CD4-positive, alpha-beta memory T cell (primary cell): ENCODE measurements at places on chromosomes 11 and 22. TPM values are rescaled to one million over a fixed set of nuclear protein-coding genes. Genes with fewer than 3 reads are reported as not detected.

GRCh38 chr22:22372086-22372485 lies 127.5 kb downstream of the VPREB1 start:
- no peak for DNase-seq
- no peaks in the 10 kb centered on the region for H3K4me1 ChIP-seq
- no peak overlapping the region for H3K27ac ChIP-seq
- no peak overlapping the region for H3K4me3 ChIP-seq
- no peaks in the 10 kb centered on the region for H3K27me3 ChIP-seq

GRCh38 chr11:128723531-128723930 lies 29.7 kb downstream of the FLI1 start:
- H3K27me3 ChIP-seq: no peaks in the 10 kb centered on the region
- H3K27ac ChIP-seq: no peak overlapping the region
- no peak overlapping the region for H3K4me3 ChIP-seq
- peaks cover 99% of the 10 kb centered on the region for H3K4me1 ChIP-seq

DNA sequence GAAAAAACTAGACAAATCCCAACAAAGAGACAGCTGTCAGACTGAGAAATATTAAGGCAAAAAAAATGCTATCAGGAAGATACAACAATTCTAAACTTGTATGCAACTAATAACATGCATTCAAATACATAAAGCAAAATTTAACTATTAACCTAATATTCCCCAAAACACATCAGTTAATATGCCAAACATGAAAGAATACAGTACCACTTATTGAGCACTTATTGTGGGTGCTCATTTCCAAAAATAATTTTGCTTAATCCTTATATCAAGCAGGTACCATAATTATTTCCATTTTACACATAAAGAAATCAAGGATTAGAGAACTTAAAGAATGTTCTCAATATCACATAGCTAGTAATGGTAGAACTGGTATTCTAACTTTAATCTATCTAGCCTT lies 67.7 kb upstream of the HMGXB4 start:
- no peaks in the 10 kb centered on the region for H3K36me3 ChIP-seq
- H3K27me3 ChIP-seq: no peaks in the 10 kb centered on the region

GRCh38 chr11:132056689-132057088 lies 686.3 kb downstream of the NTM start:
- H3K36me3 ChIP-seq: no peaks in the 10 kb centered on the region
- H3K27me3 ChIP-seq: no peaks in the 10 kb centered on the region
- DNase-seq: no peak
- no peaks in the 10 kb centered on the region for H3K4me1 ChIP-seq
- H3K4me3 ChIP-seq: no peak overlapping the region
- no peak overlapping the region for H3K27ac ChIP-seq

GRCh38 chr11:62931499-62932278 lies 10.5 kb upstream of the CHRM1 start:
- H3K27me3 ChIP-seq: peaks cover 10% of the 10 kb centered on the region
- H3K4me1 ChIP-seq: peaks cover 8% of the 10 kb centered on the region
- H3K27ac ChIP-seq: no peak overlapping the region
- no peak for DNase-seq
- no peaks in the 10 kb centered on the region for H3K36me3 ChIP-seq

DNA sequence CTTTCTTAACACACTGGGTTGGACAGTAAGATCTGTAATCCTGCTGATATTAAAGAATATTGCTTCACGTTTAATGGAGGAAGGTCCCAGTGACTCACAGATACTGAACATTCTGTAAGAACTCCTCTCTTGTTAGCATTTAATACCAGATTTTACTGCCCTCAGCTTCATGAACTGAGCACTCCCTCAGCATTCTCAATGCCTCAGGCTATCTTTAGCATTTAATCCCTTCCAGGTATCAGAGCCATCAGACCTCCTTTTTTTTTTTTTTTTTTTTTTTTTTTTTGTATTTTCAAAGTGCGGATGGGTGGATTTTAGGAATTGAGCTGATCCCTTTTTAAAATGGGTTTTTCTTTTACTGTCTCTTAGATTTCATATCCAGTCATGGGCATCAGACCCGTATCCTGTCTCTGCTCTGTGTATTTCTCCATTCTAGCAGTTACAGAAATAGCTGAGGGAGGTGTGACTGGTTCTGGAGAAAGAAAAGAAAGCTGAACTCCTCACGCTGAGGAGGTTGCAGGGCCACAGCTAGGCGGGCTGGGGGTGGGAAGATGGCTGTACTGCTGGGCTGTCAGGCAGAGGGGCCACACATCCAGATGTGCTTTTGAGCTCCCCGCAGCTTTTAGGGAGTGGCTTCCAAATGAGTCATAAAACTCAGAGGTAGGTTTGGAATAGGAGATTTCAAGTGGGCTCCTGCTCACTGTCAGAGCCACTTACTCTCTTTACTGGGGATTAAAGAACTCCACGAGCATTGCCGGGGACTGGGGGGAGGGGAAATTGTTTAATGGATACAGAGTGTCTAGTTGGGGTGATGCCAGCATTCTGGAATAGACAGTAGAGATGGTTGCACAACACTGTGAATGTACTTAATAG lies 97.0 kb downstream of the SYT9 start:
- H3K36me3 ChIP-seq: no peaks in the 10 kb centered on the region
- H3K27ac ChIP-seq: no peak overlapping the region
- no peak for DNase-seq

DNA sequence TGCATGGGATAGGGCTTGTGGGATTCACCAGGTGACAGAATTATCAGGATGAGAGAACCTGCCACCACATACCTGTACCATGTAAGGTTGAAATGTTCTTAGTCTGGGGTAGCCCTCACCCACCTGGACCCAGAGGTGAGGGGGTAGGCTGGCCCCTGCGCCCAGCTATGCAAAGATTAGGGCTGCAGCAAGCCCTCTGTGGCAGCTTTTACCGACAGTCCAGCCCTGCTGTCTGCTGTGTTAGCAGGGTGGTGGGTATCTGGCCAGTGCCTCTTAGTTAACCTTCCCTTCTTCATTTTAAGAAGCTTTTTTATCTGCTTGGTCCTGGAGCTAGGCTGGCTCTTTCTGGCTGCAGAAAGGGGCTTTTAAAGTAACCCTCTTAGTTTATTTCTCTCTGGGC lies 13.9 kb downstream of the INSC start:
- no peak overlapping the region for H3K4me3 ChIP-seq
- no peaks in the 10 kb centered on the region for H3K36me3 ChIP-seq
- no peaks in the 10 kb centered on the region for H3K27me3 ChIP-seq
- no peaks in the 10 kb centered on the region for H3K4me1 ChIP-seq

DNA sequence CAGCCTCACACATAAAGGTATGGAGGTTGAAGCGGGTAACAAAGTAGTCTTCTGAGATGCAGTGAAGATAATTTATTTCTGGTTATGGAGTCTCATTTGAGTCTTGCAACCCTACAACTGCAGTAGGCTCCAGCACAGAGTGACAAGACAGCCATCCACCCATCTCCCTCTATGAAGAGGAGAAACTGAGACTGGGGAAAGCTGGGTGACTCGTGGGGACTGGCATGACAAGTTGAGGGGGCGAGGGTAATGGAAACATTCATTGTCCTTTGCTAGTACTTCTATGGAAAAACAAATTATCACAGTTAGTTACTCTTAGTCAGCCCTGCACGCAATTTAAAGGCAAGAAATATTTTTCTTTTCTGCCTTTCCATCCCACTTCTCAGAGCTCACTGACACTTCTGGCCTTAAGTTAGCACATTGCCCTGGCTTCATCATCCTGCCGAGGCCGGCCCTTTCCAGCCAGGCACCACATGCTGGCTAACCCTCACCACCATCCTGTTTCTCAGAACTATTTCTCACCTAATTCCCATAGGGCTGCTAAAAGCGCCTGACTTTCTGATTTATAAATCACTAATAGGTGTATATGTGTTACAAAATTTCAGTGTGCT lies 361.1 kb downstream of the ETS1 start:
- no peak overlapping the region for H3K27ac ChIP-seq
- H3K27me3 ChIP-seq: no peaks in the 10 kb centered on the region
- H3K4me1 ChIP-seq: no peaks in the 10 kb centered on the region
- no peaks in the 10 kb centered on the region for H3K36me3 ChIP-seq

DNA sequence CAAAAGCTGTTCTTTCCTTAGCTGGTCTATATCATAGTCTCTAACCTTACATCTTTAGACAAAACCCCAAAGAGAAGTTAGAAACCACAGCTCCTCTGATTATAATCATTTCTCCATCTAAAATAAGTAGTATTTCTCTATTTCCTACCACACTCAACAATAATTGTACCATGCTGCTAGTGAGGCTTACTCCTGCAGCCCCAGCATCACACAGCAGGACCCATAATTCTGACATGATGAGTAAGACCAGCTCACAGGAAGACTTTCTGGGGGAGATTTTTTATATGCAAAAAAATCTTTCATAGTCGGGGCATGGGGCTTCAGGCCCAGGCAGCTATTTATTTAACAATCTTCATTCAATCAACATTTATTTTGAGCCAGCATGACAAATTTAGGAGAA lies 441.6 kb downstream of the DYNC2H1 start:
- no peaks in the 10 kb centered on the region for H3K4me1 ChIP-seq
- no peak overlapping the region for H3K4me3 ChIP-seq

- H3K36me3 ChIP-seq: no peaks in the 10 kb centered on the region
- no peak overlapping the region for H3K4me3 ChIP-seq
- peaks cover 6% of the 10 kb centered on the region for H3K4me1 ChIP-seq
- no peak for DNase-seq
Measured at GRCh38 chr11:87076260-87076783, 38.6 kb downstream of the TMEM135 start.

- no peaks in the 10 kb centered on the region for H3K27me3 ChIP-seq
- no peak overlapping the region for H3K27ac ChIP-seq
- no peak overlapping the region for H3K4me3 ChIP-seq
Measured at GRCh38 chr11:13680501-13681264, 12.2 kb downstream of the FAR1 start.

DNA sequence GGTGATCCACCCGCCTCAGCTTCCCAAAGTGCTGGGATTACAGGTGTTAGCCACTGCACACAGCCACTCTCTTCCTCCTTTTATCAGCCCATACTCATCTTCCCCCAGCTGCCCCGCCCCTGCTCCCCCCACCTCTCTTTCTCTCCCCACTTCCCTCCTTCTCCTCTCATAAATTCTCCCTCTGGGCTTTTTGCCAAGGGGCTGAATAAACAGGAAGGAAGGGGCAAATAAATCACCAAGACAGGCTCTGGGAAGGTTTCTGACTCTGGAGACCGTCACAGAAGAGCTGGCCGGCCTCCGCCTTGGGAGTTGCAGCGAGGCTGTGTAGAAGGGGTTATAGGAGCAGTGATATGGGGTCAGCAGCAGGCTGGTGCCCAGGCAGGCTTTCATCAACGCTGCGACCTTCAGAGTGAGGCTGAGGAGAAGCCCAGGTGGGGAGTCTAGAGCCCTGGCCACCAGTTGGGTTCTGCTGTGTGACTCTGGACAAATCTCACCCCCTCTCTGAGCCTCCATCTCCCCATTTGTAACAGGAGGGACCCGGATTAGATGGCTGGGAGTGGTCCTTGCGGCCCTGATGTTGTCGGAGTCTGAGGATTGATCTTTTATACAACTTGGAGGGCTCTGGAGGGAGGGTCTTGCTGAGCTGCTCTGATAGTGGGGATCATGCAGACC lies 62.6 kb upstream of the RASD2 start:
- no peak overlapping the region for H3K27ac ChIP-seq
- H3K27me3 ChIP-seq: no peaks in the 10 kb centered on the region
- DNase-seq: no peak
- no peak overlapping the region for H3K4me3 ChIP-seq

DNA sequence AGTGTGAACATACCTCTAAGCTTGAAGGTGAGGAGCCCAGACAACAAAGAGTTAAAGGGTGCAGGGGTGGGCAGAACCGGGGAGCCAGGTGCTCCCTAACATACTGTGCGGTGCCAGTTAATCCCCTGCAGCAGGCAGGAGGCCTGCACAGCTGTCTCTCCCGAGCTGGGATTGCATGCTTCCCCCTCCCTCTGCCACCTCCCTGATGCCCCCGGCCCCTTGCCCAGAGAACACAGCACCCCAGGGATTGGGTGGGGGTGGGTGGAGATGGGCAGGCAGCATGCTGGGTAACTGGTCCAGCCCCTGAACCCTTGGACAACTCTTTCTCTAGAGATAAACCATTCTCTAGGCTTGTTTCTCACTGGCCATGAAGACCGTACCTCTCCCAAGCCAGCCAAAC lies 67.7 kb upstream of the MYOD1 start:
- no peaks in the 10 kb centered on the region for H3K36me3 ChIP-seq
- H3K4me3 ChIP-seq: no peak overlapping the region
- no peak for DNase-seq
- peaks cover 5% of the 10 kb centered on the region for H3K27me3 ChIP-seq

DNA sequence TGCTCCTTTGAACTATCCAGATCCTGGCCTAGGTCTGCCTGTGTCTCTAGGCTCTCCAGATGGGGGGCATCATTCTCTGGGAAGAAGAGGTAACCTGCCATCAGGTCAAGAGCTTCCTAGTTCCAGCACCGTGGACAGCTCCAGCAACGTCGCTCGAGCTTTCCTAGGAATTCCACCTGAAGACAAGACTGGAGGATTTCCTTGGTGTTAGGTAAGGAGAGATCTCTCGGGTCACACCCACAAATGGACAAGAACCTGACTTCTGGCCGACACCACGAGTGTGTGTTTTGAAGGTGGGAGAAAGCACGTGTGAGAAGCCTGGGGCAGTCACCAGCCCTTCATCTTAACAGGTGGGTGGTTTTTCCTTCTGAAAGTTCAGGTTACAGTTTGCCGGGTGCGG lies 1.2 kb downstream of the PRG3 start:
- no peak overlapping the region for H3K4me3 ChIP-seq
- DNase-seq: no peak
- no peaks in the 10 kb centered on the region for H3K36me3 ChIP-seq
- H3K4me1 ChIP-seq: no peaks in the 10 kb centered on the region

EMID1 gene
- not detected for total RNA-seq

C11orf52 gene
- total RNA-seq: not detected

WBP2NL gene
- total RNA-seq: 5.4 TPM

TBX10 gene
- not detected for total RNA-seq

OR10A5 gene
- not detected for total RNA-seq

MYEOV gene
- not detected for total RNA-seq

LAMTOR1 gene
- total RNA-seq: 68.6 TPM

C22orf31 gene
- total RNA-seq: not detected

ACRV1 gene
- not detected for total RNA-seq

SCGB1C1 gene
- total RNA-seq: not detected

POLR2F gene
- total RNA-seq: 44.9 TPM

OR8D4 gene
- total RNA-seq: not detected

MIAT gene
- total RNA-seq: 270 TPM
